ENCODE measurements at places on chromosomes 16 and 17.

DNA sequence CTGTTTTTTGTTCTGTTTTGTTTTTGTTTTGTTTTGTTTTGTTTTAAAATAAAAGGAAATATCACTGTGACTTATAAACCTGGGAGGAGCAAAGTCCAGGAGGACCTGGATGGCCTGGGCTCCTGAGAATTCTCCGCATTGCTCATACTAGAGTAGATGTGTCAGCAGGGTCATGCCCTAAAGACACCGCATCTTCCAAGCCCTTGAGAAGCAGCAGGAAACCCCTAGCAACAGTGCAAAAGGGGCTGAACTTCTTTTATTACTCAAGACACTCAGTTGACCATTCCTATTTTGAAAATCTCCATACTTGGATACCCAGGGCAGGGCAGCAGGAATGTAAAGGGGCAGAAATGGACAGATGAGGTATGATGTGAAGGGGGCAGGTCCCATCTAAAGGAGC is 51.8 kb downstream of the SYT17 start:
- no peak for DNase-seq

DNA sequence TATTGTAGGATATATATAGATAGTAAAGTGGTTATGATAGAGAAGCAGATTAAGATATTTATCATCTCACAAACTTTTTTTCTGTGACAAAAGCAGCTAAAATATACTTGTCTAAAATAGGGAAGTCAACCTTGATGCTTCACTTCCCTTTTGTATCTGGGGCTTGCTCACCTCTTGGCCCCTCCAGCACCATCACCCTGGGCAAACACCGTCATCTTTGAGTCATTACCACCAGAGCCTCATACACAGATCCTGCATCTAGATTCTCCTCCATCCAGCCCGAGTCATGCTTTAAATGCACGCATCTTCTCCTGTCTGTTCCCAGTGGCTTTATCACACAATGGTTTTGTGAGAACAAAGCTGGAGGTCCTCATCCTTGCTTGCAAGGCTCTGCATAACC is 1062.7 kb upstream of the EEF2KMT start:
- no peak for DNase-seq

- DNase-seq, result no peak
Measured at GRCh38 chr17:50423553-50424159, 2.4 kb upstream of the ACSF2 start.

DNA sequence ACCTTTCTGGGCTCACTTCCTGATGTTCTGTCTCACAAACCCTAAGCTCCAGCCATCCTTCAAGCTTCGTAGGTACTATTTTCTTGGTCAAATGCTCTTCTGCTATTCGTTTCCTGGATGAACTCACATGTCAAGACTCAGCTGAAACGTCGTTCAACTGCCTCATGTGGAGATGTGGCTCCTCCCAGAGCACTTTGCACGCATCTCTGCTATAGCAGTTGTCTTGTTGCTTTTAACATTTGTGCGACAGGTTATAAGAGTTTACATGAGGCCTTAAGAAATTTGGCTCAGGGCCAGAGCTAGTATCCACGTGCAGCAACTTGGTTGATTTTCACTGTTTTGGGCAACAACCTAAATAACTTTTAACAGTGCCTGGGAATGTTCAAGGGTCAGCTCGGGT is 2.8 kb upstream of the KRT40 start:
- DNase-seq, result no peak

GRCh38 chr17:65201331-65201730 is 64.2 kb downstream of the RGS9 start:
- DNase-seq, result no peak

DNA sequence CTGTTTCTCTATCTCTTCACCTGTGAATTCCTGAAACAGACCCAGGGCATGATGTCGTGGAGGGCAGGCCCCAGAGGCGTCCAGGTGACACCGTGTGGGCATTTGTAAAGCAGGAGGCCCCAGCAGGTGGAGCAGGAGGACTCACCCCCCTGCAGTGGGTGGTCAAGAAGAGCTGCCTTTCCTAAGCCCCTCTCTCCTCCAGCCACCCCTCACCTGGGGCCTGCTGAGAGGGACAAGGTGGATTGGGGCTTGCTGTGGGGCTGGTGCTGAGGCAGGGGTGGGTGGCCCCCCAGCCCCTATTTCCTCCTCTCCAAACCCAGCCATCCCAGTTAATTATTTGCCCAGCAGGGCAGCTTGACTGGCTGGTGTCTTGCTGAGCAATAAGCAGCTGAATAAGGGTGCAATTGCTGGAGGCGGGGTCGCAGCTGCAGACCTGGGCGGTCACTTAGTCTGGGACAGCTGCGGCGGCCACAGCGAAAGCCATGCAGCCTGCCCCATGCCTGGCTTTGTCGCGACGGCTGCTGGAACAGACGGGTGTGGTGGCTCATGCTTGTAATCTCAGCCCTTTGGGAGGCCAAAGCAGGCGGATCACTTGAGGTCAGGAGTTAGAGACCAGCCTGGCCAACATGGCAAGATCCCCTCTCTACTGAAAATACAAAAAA is 56.4 kb downstream of the JPH3 start:
- DNase-seq, result no peak

DNA sequence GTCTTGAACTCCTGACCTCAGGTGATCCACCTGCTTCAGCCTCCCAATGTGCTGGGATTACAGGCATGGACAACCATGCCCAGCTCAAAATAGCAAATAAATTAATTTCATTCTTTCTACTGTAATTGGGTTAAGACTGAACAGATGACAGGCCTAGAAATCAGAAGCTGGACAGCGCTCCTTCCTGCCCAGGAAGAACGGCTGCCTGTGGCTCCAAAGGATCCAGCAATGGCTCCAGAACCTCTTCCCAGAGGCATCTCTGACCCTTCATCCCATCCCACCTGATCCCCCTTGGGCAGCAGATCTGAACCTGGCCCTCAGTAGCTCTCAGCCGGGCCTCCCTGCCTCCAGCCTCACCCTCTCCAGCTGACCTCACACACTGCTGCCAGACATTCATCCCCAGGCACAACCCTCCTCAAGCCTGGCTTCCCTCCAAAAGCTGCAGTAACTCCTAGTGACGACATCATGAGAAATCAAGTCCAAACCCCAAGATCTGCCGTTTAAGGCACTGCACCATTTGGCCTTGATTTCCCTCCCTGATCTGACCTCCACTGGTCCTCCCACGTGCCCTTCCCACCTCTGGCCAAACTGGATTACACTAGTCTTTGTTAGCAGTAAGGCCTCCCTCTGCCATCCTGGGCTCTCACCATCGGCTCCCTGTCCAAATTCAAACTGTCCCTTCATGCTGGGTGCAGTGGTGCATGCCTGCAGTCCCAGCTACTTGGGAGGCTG is 3.1 kb upstream of the MIF4GD start:
- DNase-seq, result no peak

GRCh38 chr16:57623251-57624043 is 5.0 kb upstream of the ADGRG1 start:
- no peak for DNase-seq

DNA sequence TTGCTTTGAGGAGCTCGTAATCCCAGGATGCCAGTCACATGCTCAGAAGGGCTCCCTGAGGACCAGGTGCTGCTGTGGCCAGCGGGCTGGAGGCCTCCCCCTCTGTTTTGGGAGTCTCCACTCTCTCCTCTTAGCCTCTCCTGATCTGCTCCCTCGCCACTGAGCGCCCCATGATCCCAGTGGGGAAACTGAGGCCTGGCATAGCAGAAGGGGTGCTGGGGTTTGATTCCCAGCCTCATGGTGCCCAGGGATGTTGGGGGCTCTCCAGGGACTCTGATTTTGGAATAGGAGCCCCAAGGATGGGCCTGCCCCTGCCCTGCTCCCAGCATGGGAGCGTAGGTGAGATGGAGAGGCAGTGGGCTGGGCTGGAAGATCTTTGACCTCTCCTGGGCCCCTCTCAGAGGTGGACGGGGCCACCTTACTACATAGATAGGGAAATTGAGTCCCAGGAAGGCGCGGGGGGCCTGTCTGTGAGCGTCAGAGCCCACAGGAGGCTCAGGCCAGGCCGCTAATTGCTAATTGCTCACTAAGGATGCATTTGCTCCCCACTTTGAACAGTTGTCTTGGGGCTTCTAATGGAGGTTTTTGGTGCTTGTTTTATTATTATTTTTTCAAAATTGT is 525 bp upstream of the ADCY7 start:
- DNase-seq, result no peak

- DNase-seq, result no peak
Measured at GRCh38 chr16:87707097-87707496, 58.7 kb downstream of the KLHDC4 start.

DNA sequence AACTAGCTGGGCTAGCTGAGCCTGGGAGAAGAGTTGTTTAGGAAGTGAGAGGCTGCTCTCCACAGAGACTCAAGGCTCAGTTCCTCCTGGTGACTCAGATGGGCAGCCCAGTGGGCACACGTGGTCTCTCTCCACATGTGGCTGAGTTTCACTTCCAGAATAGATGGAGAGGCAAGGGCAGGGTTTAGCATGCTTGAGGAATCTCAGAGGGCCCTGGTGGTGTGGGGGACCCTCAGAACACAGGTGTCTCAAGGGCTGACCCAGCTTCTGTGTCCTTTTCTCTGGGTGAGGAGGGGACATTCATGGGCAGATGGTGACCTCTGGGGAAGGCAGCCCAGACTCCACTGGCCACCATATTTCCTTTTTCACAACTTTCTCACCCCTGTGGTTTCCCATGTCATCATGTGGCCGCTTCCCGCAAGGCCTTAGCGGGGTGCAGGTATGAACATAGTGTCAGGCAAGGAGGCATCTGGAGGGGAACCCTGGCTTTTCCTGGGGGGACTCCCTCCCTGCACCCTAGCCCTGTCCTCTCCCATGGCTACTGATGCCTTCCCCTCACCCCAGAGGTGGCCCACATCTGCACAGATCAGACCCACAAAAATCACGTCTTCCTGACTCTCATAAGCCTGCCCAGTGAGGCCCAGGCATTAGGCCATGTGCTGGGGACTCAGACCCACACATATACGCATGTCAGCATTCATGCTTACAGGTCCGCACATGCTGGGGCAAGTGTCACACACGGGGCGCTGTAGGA is 3.3 kb downstream of the GRN start:
- no peak for DNase-seq

GRCh38 chr17:49447628-49448302 is 33.1 kb upstream of the PHB1 start:
- no peak for DNase-seq

DNA sequence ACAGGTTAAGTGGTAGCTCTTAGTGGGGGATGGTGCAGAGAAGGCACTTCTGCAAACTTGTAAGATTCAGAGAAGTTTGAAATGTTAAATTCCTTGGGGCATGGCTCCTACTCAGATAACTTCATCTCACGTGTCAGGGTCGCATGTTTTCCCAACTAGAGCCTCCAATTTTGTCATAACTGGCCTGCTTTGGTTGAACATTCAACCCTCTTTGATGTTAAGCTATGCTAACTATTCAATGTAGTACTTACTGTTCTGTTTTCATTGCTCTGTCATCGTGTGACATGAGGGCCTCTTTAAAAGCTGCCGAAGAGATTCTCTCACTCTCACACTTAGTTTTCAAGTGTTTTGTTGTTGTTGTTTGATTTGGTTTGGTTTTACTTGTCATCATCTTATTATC is 280.8 kb downstream of the CDH11 start:
- DNase-seq, result no peak

- no peak for DNase-seq
Measured at GRCh38 chr16:87560428-87561199, 41.7 kb upstream of the JPH3 start.

- DNase-seq, result no peak
Measured at GRCh38 chr16:22861580-22861979, 47.6 kb downstream of the HS3ST2 start.

Measured in CD8-positive, alpha-beta memory T cell (primary cell).